ENCODE measurements at places on chromosomes 13 and 19.

DNA sequence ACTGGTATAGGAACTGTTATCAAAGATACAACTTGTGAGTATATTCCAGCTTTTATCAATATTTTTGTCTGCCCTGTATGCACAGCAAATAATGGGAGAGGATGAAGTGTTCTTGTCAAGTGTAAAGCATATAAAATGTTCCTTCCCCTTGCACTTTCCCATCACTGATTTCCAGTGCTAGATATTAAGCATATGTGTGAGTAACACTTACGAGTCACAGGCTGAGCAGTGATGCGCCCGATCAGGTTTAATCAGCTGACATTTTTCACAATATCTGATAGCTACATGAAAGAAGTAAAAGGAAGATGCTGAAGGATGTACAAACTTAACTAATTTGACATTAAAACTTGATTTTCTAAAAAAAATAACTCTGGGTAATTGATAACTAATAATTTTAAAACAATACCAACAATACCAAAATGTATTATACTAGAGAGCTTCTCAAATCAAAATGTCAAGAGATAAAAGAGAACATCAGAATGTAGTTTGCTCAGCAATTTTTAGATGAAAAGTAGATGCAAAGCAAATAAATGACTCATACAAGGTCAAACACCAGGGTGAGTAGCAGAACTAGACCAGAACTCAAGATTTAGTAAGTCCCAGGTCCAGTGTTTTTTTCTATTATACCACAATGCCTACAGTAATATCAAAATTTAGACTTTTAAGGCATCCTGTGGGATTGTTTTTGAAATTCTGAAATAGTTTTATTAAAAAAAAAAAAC is 56.4 kb downstream of the ZDHHC20 start:
- peak; percentile 54 for DNase-seq

GRCh38 chr13:114054264-114054663 is 78.2 kb downstream of the RASA3 start:
- no peak for DNase-seq

DNA sequence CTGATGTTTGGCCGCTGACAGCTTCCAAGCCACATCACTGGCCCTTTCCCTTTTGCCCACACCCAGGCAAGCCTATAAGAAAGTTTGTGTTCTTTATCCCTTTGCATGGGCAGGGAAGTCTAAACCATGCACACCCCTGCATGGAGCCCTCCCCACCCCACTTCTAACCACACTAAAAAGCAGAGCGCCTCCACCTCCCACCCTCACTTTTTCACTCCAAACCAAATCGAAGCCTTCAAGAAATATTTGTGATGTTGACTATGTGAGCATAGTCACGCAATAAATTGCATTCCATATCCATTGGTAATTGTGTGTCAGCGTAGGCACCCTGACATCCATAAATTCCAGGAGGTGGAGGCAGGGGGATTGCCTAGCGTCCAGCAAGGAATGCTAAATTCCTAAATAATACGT is 104.4 kb upstream of the LSM14A start:
- DNase-seq, result no peak

DNA sequence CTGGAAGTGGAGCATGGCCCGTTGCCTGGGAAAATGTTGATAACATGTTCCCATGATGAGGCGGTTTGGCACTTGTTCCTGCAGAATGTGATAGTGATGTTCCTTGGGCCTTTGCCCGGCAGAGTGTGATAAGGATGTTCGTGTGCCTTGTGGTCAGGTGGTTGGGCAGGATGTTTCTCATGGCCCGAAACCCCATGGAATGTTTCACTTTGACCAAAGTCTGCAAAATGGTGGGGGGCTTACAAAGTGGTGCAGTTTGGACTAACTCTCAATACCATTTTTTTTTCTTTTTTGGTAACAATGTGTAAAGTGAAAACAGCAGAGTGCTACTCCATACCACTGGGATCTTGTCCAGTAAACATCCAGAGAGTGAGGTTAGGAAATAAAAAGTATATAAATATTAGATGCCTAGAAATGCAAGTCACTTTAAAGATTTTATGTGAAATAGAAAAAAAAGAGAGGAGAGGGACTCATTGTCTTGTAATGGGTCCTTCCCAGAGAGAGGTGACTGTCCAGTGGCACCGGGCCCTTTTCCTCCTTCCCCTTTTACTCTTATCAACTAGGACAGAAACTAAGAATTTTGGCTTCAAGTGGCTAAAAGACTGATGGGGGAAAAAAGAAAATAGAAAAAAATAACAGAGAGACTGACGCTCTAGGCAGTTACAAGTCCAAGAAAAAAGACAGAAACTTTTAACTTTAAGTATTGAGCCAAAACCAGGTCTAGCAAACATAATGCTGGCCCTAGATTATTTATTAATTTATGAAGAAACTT is 5.7 kb downstream of the FPR3 start:
- DNase-seq, result no peak

- DNase-seq, result no peak
Measured at GRCh38 chr19:5960005-5961001, 17.6 kb downstream of the RANBP3 start.

DNA sequence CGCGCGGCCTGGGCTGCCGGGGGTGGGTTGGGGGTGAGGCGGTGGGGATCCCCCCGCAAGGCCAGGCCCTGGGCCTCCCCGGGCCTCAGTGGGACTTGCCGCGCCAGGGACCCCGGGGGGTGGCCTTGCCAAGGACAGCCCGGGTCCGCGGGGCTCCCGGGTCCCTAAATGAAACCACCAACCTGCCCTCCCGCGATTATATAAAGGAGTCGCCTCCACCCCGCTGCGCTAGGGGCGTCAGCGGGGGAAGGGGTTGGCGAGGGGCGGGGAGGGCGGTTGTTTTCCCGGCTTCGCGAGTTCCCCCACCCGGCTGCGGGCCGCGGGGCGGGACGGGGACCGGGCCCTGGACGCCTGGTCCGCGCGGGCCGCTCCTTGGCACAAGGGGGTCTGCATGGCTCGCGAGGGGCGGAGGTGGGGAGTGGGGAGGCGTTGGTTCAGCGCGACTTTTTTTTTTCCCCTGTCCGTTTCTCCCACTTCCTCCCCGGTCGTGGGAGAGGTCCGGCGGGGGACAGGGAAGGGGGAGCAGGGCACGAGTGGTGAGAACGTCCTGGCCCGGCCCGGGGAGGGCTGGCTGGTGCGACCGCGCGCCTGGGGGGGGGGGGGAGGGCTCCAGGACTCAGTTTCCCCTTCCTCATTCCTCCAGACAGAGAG is 822 bp upstream of the ZBTB7A start:
- DNase-seq, result no peak

DNA sequence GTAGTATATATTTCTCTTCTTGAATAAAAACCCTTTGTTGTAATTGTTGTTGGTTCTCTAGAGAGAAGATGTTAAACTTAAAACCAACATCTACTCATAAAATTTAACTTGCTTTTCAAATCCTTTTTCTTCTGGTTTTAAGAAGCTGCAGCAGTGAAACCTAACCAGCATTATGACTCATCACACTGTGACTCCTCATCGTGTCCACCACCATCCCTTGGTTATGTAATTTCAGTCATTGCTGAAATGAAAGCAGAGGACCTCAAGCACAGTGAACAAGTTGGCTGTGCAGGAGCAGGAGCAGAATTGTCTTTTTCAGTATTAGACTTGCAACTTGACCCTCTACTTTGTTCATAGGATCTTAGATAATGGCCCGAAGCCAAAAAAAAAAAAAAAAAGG is 64.9 kb upstream of the HTR2A start:
- peak; percentile 92 for DNase-seq

DNA sequence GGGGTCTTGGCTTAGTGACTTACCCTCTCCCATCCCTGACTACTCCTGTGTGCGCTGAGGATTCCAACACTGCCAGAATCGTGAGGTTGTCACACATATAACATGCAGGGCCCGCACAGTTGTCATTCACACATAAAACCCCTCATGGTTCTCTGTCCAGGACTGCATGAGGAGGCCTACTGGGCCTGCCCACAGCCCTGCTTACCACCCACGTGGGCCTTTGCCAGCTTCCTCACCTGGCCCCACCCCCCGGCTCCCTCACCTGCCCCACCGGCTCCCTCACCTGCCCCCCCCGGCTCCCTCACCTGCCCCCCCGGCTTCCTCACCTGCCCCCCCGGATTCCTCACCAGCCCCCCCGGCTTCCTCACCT is 197.2 kb downstream of the TEX29 start:
- no peak for DNase-seq

- DNase-seq, result peak; percentile 71
Measured at GRCh38 chr19:7904074-7905020, 670 bp downstream of the MAP2K7 start.

DNA sequence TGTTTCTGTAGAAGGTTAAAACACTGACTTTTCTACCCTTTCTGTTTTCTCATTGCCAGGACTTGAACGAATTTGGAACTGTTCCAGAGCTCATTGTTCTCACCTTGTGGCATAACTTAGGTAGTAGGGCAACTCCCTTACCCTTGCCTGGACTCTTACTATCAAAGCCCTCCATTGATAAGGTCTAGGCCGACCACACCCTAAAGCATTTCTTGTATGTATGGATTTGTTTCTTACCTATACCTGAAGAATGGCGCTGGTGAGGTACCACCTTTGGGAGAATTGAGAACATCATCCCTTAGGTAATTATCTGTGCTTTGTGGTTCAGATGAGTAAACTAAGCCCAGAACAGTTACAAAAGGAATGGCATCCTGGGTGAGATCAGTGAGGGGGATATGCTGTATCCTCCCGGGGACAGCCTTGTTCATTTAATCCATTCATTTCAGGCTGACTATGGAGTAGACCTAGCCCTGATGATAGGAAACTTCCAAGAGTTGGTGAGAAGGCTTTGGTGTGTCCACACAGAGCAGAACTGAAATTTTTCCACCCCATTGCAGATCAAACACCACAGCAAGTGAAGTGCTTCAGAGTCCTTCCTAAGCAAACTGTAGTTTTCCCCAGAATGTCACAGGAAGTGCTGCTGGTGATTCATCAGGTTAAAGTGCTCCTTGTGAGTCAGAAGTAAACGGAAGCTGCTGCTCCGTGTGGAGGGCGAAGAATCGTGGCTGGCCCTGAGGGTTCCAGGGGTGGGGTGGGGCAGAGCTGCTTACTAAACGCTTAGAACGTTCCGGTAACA is 113.0 kb downstream of the TEX26 start:
- peak; percentile 93 for DNase-seq

DNA sequence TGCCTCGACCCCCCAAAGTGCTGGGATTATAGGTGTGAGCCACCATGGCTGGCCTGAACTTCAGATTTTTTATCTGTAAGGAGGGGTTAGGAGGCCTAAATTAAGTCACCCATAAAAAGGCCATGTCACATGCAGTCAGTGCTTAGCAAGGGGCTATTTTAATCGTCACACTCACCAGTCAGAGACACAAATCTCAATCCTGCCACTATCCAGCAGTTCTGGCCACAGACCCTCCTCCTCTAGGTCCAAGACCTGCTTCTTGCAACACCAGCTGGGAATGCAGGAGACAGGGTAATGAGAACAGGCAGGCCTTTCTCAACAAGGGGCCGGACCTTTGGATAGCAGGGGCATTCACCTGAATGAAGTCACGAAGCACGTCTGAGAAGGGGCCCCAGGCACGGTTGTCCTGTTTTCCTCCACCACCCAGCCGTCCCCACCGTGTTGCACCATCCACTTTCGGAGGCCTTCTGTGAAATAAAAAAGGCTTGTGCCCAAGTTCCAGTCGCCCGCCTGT is 1.4 kb downstream of the FBXO27 start:
- DNase-seq, result no peak

- peak; percentile 89 for DNase-seq
Measured at GRCh38 chr19:33795370-33796163, 1.1 kb upstream of the KCTD15 start.

- DNase-seq, result peak; percentile 8
Measured at GRCh38 chr13:88456151-88456550, 785.0 kb downstream of the SLITRK5 start.

GRCh38 chr13:72507416-72508199 is 219.8 kb downstream of the MZT1 start:
- no peak for DNase-seq

DNA sequence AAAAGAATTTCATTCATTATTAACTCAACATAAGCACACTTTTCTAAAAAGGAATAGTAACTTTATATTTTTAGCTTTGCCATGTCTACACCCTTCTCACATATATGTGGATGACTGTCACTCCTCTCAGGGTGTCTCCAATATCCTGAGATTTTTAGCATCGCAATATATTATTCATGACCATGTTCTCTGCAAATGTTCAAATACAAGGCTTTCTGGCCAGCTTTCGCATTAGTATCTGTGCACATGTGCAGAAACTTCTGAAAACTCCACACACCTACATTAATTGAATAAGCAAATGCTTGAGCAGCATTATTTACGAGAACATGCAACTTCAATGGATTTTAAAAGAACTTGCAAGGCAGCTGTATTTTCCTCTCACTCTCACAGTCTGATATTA is 334.8 kb downstream of the PCDH9 start:
- DNase-seq, result no peak

- no peak for DNase-seq
Measured at GRCh38 chr13:98322091-98322718, 145.1 kb upstream of the RNF113B start.

GRCh38 chr19:33551676-33552075 is 30.1 kb upstream of the PEPD start:
- no peak for DNase-seq

DNA sequence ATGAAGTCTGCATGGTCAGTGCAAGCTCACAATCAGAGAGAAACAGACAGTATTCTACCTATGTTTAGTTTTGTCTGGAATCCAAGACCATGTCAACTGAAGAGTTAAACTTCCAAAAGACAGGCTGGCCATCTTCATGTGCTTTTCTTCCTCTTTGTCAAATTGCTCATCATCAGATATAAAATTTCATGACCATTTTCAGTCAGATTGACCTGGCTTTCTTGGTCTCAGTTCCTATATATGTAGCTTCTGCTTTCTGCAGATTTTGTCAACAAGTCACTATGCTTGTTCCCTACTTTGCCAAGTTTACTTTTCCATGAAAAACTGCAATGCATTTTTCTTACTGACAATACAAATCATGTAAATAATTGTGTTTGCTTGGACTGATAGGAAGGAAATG is 13.9 kb downstream of the SLC46A3 start:
- DNase-seq, result peak; percentile 70

GRCh38 chr19:50327461-50328223 is 1.5 kb downstream of the KCNC3 start:
- no peak for DNase-seq

DNA sequence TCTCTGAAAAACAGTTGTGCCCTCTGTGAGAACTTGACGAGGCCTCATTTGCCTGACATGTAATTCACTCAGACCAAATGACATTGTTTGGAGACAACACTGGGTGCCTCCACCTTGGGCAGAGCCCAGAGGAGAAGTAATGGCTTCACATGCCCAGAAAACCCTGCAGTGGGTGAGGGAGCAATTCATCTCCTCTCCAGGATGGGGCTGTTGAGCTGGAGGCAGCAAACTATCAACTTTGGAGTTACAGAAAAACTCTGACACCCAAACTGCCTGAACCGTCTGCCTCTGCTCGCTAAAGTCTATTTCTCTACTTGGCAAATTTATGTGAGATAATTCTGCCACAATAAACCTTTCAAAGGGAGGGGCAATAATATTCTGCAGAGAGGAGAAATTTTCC is 146.9 kb downstream of the DCLK1 start:
- no peak for DNase-seq

DNA sequence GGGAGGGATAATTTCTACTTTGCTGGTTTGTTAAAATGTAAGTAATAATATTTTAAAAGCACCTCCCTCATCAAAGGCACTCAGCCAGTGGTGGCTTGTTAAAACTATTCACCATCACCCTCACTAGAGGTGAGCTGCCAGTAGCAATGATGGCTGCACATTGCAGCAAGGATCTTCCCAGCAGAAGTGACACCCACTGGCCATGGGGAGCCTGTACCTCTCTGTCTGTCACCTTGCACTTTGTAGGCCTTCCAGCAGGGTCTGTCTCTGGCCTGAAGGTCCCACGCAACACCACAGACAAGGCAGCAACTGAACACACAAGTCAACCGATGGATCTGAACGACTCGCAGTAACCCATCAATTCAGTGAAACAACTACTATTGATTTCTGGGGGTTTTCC is 47.3 kb upstream of the C13orf42 start:
- DNase-seq, result no peak
